ENCODE measurements at places on chromosomes 7 and 10. TPM values are rescaled to one million over a fixed set of nuclear protein-coding genes. Genes with fewer than 3 reads are reported as not detected.

GRCh38 chr10:76892766-76893479 lies 744.7 kb downstream of the KCNMA1 start:
- DNase-seq: no peak

GRCh38 chr10:26706206-26706605 lies 8.7 kb downstream of the PDSS1 start:
- no peak for DNase-seq

- DNase-seq: peak; percentile 80
Measured at GRCh38 chr10:128263891-128264688, 137.9 kb upstream of the MKI67 start.

DNA sequence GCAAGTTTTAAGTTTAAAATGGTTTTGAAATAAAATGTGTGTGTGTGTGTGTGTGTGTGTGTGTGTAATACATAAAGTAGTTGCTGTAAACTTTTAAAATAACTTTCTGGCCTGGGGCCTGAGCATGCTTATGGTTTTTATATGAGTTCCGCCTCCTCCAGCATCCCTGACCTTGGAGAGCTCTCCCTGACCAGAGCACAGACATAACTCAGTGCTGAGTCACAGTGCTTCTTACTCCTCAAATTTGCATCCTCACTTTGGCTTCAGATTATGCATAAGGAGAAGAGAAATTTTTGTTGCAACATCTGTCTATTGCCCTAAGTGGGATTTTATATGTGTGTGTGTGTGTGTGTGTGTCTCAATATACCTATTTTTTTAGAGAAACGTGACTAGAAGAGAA lies 200.8 kb downstream of the ELMO1 start:
- DNase-seq: no peak

FBXL13 gene
- total RNA-seq: 2.1 TPM

GRCh38 chr10:4867520-4868356 lies 41.7 kb downstream of the AKR1E2 start:
- no peak for DNase-seq

All from neural crest cell (in vitro differentiated cells).